ENCODE measurements at places on chromosomes 6 and 20.

DNA sequence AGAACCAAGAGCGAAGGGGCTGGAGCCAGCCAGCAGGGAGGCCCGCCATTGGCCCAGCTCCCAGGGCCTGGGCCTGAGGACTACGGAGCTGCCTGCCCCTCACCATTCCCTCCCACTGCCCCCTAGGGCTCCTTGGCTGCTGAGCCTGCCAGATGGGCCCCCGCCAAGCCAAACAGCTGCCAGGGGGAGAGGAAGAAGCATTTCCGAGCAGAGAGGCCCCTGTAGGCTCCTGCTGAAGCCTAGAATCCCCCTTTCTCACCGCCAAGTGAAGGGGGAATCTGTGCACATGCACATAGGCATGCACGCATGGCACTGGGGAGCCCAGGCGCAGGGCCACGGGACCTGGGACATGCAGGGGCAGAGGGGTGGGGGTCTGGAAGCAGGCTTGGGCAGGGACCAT, 28.5 kb upstream of the MRPS18A start:
- no peak for DNase-seq

- DNase-seq, result peak; percentile 37
Measured at GRCh38 chr6:33634161-33634727, 13.1 kb downstream of the ITPR3 start.

DNA sequence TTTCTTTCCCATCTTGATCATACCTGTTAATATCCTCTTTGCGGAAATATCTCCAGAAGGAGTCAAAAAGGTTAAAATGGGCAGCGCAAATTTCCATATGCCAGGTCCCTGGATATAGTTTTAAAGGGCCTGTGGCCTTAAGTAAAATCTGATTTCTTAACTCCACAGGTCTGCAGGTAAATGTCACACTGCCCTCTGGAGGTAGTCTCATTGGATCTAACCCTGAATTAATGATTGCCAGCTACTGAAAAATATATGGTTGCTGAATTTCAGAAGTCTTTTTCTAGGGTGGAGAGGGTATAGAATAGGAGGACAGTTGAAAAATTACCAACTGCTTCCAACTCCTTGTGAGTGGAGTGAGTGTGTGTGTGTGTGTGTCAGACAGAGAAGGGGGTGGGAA, 8.5 kb downstream of the MOXD1 start:
- no peak for DNase-seq

- no peak for DNase-seq
Measured at GRCh38 chr6:43020847-43021246, 576 bp upstream of the RRP36 start.

GRCh38 chr20:49282584-49283171, 4.8 kb upstream of the ZNFX1 start:
- DNase-seq, result no peak

Measured in left colon (tissue), 2 donors.